Fibroblast of gingiva (primary cell): ENCODE measurements at places on chromosomes 5 and 9.
A peak's percentile ranks its signal among the peaks of the same experiment; 100 is the strongest.

- no peak for DNase-seq
Measured at GRCh38 chr5:141851195-141851874, 26.9 kb downstream of the PCDH1 start.

- no peak for DNase-seq
Measured at GRCh38 chr9:6557883-6558616, 87.5 kb downstream of the GLDC start.

GRCh38 chr9:38007016-38007415, 62.0 kb downstream of the SHB start:
- no peak for DNase-seq

DNA sequence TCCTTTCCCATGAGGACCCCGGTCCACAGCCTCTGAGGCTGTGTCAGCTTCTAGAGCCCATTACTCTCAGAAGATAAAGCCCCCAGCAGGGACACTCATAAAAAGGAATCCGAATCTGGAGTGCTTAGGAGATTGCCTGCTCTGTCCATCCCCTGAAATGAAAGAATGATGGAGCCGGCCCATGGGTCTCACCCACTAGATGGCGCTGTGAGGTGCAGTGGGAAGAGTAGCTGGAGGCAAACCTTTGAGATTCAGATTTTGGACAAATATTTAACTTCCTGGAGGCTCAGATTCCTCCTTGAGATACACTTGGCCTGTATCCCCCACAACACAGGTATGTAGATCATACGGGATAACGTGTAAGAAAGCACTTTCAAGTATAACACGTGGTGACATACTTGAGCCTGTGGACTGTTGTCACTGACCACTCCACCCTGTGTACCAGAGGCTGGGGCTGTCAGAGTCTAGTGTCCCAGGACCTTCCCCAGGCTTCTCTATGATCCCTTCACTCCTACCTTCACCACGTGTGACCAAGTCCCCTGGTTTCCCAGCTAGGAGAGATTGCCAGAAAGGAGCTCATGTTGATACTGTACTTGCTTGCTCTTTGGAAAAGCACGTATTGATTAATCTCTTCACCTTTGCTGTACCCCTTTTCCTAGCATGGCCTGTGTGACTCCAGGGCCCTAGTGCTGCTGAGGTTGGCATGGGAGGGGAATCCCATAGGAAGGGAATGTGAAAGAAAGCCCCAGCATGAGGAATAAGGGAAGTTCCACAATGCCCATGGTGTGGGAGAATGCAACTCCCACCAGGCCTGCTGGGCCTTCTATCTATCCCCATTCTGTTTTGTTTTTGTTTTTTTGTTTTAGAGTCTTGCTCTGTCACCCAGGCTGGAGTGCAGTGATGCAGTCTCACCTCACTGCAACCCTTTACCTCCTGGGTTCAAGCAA, 32.1 kb downstream of the TRMO start:
- DNase-seq = no peak

DNA sequence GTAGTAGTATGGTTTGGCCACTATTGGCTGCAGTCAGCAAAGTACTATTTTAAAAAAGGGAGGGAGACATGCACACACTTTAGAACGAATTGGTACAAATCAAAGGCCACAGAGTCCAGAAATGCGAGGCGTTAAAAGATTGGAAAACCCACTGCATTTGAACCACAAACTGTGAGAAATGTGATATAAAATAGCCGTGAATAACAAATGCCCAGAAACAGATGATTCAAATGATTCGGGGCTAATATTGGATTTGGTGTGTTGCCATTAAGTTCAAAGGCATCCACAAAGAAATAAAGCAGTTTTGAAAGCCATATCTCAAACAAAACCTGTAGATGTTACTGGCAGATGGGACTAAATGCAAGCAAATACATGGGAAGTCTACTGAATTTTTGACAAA, 140.9 kb upstream of the HMHB1 start:
- DNase-seq = no peak

GRCh38 chr9:33129886-33130881, 37.0 kb downstream of the B4GALT1 start:
- DNase-seq = no peak

DNA sequence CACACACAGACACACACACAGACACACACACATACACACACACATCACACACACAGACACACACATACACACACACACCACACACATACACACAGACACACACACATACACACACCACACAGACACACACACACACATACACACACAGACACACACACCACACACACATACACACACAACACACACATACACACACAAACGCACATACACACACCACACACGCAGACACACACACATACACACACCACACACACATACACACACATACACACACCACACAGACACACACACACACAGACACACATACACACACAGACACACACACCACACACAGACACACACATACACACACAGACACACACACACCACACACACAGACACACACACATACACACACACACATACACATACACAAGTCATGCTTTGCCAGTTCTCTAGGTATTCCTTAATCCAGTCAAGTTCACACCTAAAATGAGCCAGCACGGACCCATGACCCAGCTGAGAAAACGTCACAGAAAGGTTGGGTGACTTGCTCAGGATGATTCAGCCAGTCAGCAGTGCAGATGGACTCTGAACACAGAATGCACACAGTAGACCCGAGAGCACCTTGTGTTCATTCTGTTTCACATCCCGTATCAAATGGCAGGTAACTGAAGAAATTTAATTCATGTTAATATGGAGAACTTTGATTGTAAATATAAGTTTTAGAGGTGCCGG, 746.4 kb downstream of the MTRR start:
- DNase-seq = no peak

- no peak for DNase-seq
Measured at GRCh38 chr9:129620669-129621295, at the start of gene C9orf50. C9orf50 (minus strand) TSS chr9:129621101; CDS start chr9:129620574, 527 bp downstream.

DNA sequence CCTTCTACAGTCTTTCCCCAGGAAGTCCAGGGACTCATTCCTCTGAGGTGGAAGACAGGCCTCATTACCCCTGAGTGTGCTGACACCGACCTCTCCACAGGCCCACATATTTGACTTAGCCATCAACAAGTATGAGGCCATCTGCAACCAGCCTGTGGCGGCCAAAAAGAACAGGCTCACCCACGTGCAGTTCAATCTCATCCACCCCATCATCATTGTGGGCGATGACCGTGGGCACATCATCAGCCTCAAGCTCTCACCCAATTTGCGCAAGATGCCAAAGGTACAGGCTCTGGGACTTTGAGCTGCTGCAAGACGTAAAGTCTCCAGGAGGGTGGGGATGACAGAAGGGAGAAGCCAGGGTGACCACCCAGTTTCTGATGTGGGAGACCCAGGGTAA, 5.6 kb downstream of the ENHO start:
- DNase-seq = no peak

DNA sequence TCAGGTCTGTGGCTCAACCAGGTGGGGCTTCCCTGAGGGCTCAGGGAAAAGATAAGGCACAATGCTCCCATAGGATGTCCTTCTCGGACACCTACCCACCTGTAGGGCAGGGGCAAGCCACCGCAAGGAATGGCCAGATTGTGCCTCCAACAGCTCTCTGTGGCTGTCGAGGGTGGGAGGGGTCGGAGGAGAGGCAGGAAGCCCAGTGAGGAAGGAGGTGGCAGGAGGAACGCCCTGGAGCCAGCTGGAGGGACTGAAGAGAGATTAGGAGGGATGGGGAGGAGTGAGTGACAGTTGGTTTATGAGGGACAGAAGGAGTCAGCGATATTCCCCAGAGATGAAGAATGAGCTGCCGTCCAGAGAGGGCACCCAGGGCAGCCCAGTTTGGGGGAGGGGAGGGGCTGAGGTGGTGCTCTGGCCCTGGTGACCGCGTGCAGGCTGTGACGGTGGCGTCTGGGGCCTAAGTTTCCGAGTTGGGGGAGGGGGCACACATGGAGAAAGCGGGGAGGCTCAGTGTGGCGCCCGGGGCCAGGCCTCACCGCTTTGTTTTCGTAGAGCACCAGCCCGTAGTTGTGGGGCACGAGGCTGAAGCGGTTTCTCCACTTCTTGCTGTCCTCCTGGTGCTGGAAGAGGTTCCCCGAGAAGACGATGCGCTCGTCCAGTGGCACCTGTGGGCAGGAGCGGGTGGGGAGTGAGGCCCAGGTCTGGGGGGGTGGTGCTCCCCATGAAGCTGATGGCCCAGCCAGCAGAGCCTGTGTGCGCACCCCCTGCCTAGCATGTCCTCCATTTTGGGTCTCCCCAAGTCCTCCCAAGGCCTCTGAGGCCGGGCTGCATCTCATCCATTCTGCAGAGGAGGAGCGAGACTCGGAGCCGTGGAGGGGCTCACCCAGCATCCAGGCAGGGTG, 75.6 kb downstream of the LRSAM1 start:
- DNase-seq = no peak

DNA sequence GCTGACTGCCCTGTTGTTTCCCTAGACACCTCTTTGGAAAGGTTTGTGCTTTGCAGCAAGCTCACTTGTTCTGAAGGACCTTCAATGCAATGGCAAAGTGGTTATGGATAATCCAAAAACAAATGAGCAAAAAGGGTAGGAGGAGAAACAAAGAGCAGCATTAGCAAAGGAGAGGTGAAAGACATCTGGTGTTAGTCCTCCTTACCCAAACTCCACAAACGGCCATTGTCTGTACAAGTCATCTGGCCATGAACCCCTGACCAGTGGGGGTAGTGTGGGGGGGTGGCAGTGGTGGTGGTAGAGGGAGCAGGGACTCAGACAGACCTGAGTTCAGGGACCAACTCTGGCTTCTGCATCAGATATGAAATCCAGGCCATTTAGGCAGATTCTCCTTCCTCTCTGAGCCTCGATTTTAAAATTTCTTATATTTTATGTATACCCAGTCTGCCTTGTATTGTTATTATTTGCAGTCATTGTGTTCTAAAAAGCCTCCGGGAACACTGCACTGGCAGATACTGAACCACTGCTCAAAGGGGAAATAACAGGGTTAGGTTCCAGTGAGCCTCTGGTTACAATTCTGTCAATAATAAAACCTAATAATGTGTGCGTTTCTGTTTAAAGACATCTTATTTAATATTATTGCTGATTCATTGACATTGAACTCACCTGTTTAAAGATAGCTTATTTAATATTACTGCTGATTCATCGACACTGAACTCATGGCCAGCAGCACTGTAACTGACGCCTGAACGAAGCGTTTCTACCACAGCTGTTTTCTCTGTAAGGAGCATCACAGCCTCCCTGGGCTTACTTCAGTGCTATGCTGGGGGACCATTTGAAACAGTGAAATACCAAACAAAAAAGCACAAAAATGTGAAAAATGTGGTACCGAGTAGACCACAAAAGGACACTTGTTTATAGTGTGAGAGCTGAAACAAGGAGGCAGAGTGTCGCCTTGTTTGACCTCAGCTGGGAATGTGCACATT, 156.0 kb downstream of the SEC61B start:
- DNase-seq = peak; percentile 94

- DNase-seq = no peak
Measured at GRCh38 chr5:19837536-19838174, 150.3 kb downstream of the CDH18 start.

DNA sequence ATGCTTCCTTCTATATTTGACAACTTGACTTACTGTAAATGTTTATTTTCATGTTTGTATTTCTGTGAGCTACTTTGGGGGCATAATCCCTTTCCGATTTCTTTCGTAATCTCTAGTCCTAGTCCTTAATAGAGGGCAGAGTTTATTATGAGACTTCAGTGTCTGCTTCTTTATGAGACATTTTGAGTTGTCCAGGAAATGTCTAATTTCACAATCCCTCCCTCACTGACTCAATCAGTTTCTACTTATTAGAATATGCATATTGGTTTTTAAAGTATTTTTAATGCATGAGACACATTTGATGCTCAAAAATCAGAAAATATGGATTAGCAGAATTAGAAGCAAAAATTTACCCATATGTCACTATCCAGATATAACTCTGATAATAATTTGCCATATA, 160.9 kb downstream of the FOCAD start:
- DNase-seq = no peak

- no peak for DNase-seq
Measured at GRCh38 chr5:77031891-77032290, 1.7 kb downstream of the AGGF1 start.

- no peak for DNase-seq
Measured at GRCh38 chr5:115898656-115899055, 56.9 kb downstream of the AP3S1 start.

DNA sequence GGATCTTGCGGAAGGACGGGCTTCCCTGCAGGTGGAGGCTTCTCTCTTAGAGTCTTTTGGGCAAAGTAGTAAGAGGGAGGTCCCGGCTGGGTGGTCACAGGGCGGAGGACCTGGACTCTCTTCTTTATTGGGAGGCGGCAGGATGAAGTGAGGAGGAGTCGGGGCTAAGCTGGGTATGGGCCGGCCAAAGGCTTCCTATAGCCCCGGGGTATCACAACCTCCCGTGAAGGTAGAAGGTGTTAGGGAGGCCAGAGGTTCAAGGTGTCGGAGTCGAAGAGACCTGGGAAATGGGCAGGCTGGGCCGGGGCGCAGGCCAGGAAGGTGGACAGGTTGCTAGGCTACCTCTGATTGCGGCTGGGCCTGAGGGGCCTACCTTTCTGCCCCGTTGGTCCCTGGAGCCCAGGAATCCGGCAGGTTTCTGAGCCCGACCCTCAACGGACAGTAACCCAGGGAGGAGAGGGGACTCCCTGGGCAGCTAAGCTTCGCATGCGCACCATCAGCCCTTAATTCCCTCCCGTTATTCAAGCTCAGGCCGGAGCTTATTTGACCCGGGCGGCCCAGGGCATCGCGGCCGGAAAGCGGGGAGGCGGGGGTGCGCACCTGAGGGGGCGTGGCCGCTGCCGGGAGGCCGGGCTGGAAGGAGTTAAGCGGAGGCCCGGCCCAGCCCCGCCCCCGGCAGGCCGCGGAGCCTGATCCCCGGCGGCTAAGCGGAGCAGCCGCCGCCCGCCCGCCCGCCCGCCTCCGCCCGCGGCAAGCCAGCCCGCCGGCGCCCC, at the start of gene TESK1:
Gene TESK1, plus strand, starts transcription at position 685 of the 773 bp plus-strand sequence. CDS start 358 bp downstream, outside the sequence.
- DNase-seq = peak; percentile 46

GRCh38 chr9:17870722-17871121, 291.9 kb downstream of the SH3GL2 start:
- no peak for DNase-seq

- no peak for DNase-seq
Measured at GRCh38 chr5:43140286-43140685, 19.6 kb downstream of the ZNF131 start.

GRCh38 chr5:73796164-73797131, 170.5 kb downstream of the ARHGEF28 start:
- DNase-seq = peak; percentile 90

DNA sequence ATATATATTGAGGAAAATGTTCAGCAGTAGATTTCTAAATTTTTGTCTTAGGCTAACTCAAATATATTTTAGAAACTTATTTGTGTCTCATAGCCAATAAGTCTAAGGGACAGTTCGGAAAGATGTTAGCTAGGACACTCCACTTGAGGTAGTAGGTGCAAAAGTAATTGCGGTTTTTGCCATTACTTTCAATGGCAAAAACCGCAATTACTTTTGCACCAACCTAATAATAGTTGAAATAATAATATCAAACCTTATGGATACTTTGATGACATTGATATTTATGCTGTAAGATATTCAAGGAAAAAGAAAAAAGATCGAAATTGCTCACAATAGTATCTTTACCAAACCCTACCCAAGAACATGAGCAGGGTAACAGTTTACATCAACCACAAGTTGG, 555.5 kb upstream of the ST8SIA4 start:
- no peak for DNase-seq
